ENCODE measurements at places on chromosomes 11 and 22.

DNA sequence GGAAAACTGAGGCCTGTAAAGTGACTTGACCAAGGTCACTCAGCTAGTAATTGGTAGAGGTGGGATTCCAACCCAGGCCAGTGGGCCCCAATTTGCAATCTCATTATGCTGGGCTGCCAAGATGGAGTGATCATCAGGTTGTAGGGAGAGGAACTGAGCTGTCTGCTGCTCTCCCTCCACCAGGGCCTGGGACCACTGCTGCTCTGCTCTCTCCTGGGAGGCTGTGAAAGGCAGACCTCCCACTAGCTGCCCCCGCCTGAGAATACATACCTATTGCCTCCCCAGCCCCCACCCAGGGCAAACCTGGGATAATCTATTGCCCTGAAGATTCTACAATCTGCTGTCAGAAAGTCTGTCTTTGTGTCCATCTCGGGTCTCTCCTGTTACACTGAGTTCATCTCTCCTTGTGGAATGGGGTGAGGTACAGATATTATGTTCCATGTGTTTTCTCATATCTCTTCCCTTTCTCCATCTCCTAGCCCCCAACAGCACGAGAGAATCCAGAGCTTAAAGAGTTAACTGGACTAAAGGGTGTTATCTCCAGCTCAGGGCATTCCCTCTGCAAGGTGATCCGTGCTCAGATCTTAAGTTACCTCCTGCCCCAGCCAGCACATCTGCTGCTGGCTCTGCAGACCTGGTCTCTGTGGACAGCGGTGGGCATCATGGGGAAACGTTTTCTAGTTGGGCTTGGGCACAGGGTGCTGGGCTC, 5.6 kb downstream of the NECTIN1 start:
- DNase-seq, result no peak

DNA sequence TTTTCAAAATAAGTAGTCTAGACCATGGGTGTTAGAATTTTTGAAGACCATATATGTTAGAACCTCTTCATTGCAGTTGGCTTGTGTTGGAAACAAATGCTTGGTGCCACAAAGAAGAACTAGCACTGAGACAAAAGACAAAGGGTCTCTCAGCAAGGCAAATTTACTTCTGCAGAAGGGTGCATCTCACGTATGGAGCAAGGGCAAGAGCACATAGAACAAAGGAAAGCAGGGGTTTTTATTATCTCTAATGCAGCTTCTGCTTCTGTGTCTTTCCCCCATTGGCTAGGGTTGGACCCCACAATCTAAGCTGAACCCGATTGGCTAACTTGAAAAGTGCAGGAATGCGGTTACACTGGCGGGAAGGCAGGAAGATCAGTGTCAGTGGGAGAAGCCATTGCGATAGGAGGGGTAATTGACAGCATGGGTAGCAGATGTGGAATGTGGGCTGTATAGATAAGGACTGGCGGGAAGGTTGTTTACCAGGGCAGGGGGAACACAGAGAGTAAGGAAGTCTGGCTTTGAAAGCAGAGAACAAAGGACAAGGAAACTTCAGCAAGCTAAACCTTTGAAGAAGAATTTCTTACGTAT, 9.2 kb upstream of the RBMXL2 start:
- DNase-seq, result no peak

DNA sequence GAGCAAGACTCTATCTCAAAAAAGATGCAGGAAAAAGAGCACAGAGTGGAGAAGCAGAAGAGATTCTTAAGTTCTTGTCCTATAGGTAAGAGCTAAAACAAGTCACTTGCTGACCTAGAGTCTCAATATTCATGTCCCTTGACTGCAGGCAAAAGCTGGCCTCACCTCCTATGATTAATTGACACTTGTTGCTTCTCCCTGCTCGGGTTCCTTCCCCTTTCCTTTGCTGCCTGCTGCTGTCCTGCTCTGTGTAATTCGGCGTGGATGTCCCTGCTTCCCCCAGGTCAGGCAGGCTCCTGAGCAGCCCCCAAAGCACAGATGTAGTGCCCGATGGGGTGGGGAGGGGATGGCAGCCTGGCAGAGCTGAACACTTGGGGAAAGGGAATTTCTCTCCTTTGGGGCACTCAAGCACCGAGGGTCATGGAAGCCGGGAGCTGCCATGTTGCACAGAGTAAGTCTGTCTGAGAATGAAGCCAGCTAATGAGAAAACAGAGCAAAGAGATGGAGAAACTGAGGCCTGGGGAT, 60.8 kb upstream of the NUP50 start:
- no peak for DNase-seq

DNA sequence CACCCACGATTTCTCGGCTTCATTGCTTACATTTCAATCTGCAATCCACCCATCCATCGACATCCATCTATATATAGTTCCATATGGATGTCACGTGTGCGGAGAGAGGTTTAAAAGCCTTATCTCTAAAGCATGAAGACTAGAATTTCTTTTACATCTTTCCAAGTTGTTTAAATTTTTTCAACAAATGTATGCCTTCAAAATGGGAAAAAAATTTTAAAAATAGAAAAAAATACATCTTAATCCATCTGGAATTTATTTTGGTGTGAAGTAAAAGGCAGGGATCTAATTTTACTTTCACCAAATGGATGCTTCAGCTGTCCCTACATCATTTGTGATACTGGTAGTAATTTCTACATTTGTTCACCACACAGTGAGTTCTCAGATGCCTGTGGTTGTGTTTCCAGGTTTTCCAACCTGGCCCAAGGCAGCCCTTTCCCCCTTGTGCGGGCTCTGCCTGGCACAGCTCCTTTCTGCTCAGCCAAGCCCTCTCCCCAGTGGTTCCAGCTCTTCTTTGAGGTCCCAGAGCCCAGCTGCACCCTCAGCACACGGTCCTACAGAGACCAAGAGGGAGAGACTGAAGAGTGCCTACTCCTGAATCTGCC, 37.6 kb upstream of the KLHL35 start:
- DNase-seq, result no peak

- DNase-seq, result no peak
These were observed 247.6 kb upstream of the TBCEL start for GRCh38 chr11:120775986-120776951.

DNA sequence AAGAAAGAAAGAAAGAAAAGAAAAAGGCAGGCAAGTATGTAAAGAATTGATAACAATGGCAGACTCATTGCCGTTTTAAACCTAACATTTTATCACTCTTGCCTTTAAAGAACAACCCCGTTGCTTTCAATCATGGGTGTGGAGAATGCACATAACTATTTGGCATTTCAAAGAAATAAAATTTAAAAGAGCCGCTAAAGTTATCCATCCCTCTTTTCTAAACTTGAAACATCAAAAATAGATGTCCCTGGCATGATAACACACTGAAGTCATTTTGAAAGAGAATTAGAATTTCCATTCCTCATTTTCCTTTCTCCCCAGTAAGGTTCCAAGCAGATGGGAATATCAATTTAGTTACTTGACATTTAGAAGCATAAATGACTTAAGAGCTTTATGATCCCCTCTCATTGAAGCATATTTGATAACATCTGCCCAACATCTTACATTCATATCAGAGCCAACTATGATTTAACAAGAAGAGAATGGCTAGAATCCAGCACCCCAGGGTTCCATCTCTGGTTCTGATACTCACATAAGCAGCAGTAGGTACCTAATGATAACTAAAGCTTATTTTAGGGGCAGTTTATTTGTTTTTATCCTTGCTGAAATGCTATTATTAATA, 529.6 kb upstream of the LRRC4C start:
- no peak for DNase-seq

DNA sequence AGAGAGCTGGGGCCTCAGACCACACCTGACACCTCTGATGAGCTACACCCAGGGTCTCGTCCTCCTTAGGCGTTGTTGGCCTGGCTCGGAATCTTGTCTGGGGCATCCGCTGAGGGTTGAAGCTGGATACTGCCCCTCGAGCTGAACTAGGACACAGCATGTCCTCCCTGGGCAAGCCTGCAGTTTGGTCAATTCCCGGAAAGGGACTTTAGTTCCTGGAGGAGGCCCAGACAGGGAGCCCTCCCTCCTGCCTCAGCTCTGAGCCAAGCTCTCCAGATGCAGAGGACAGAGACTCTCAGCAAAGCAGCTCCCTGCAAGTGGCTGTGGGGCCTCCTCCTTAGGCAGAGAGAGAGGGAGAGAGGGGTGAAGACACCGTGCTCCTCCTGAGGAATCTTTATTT, 4.9 kb downstream of the APOL3 start:
- no peak for DNase-seq

DNA sequence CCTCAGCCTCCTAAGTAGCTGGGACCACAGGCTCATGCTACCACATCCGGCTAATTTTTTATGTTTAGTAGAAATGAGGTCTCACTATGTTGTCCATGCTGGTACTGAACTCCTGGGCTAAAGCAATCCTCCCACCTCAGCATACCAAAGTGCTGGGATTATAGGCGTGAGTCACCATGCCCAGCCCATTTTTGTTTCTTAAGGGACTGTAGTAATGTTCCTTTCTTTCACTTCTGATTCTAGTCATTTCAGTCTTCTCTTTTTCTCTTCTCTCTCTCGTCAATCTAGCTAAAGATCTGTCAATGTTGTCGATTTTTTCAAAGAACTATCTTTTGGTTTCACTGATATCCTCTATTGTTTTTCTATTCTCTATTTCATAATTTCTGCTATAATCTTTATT, 111.0 kb upstream of the APOA1 start:
- no peak for DNase-seq
